ENCODE measurements at places on chromosomes 4 and X. TPM values are rescaled to one million over a fixed set of nuclear protein-coding genes. Genes with fewer than 3 reads are reported as not detected.

GRCh38 chr4:133270021-133270570 lies 121.0 kb downstream of the PCDH10 start:
- DNase-seq, result no peak

- no peak for DNase-seq
These were observed 175.8 kb upstream of the MTMR8 start for GRCh38 chrX:64571011-64571410.

Gene MAGEA2
- total RNA-seq, result not detected

DNA sequence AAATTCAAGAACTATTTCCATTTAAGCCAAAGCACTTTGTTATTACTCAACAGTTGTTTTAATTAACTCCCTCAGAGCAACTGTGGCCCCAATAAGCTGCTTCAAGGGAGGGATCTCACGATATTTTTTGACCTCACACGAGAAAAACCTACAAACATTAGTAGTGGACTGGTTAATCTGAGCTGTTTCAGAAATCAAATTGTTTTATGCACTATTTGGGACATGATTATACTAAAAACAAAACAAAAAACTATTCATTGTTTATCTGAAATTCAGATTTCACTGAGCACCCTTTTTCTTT lies 74.3 kb downstream of the DCHS2 start:
- DNase-seq, result no peak

Gene AASDH
- total RNA-seq, result 15.8 TPM

GRCh38 chrX:112731793-112732192 lies 52.1 kb upstream of the LHFPL1 start:
- no peak for DNase-seq

- DNase-seq, result no peak
These were observed 4.9 kb upstream of the TMEM33 start for GRCh38 chr4:41930139-41930831.

GRCh38 chr4:56048383-56048701 lies 99.6 kb downstream of the CEP135 start:
- DNase-seq, result no peak

Gene PPARGC1A
- 28.9 TPM for total RNA-seq

Gene CXCR3
- total RNA-seq, result 1.5 TPM

- no peak for DNase-seq
These were observed 8.5 kb upstream of the NEIL3 start for GRCh38 chr4:177301126-177301639.

DNA sequence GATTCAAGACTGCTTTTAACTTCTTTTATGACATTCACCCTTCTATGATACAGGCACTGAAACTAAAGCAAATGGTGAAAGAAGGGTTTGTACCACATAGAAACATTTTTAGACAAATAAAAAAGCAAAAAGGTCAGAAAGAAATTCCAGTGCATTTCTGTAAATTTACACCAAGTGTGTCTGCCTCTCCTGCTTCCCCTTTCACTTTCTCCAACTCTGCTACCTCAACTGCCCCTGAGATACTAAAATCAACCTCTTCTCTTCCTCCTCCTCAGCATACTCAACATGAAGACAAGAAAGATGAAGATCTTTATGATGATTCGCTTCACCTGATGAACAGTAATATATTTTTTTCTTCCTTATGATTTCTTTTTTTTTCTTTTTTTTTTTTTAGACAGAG lies 187.9 kb downstream of the LRBA start:
- DNase-seq, result no peak

Gene SUPT20HL1
- 0.12 TPM for total RNA-seq

GRCh38 chr4:158540125-158540907 lies 18.6 kb downstream of the RXFP1 start:
- no peak for DNase-seq

DNA sequence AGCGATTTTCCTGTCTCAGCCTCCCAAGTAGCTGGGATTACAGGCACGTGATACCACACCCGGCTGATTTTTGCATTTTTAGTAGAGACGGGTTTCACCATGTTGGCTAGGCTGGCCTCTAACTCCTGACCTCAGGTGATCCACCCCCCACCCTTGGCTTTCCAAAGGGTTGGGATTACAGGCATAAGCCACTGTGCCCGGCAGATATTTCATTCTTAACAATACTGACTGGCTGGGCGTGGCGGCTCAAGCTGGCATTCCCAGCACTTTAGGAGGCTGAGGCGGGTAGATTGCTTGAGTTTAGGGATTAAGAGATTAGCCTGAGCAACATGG lies 1.3 kb downstream of the PQBP1 start:
- DNase-seq, result no peak
